ENCODE measurements at places on chromosomes 6 and 20. TPM values are rescaled to one million over a fixed set of nuclear protein-coding genes. Genes with fewer than 3 reads are reported as not detected.

ZSCAN12 gene
- total RNA-seq = 6.1 TPM

EYA2 gene
- 1.4 TPM for total RNA-seq

PRPF6 gene
- total RNA-seq = 35.6 TPM

GGTLC1 gene
- total RNA-seq = not detected

PDYN gene
- total RNA-seq = not detected

PI3 gene
- 4.8 TPM for total RNA-seq

WDR46 gene
- 46.6 TPM for total RNA-seq

NDRG3 gene
- total RNA-seq = 19.1 TPM

USP49 gene
- total RNA-seq = 2.2 TPM

TCF21 gene
- 9.0 TPM for total RNA-seq

ENPP3 gene
- total RNA-seq = 1.0 TPM

KCNK5 gene
- total RNA-seq = 11.4 TPM

XRN2 gene
- 73.7 TPM for total RNA-seq
